ENCODE measurements at places on chromosomes 1 and 21.

DNA sequence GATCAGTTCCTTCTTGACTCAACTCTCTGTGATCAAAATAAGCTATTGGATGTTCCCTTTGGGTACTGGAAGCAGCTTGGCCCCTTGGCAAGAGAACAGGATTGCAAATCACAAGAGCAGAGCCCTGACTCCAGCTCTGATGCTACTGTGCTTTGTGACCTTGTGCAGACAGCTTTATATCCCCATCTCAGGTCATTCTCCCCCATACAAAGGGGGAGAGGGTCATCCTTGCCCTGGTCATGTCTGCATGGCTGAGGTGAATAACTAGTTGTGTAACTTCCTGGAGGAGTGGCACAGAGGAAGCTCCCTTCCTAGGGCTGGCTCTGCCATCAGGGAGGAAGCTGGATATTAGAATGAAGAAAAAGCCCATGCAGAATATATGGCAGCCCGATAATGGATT is 142.9 kb downstream of the DHRS3 start:
- DNase-seq = no peak

GRCh38 chr21:17903929-17904639 is 84.9 kb upstream of the C21orf91 start:
- DNase-seq = no peak

DNA sequence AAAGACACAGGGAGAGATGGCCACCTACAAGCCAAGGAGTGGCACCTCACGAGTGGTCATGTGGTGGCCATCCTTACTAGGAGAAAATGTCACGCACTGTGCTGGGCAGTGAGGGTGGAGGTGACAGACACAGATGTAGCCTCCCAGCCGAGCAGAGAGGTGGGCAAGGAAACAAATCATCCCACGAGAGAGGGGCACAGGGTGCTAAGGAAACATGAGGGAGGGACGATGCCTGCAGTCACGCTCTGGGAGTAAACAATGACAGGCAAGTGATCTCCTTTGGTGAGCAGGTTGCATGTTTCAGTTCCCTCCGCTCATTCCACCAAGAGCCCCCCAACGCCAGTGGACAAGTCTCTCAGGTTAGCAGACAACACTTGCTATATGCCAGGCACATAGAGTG is 65.8 kb downstream of the CD247 start:
- no peak for DNase-seq

DNA sequence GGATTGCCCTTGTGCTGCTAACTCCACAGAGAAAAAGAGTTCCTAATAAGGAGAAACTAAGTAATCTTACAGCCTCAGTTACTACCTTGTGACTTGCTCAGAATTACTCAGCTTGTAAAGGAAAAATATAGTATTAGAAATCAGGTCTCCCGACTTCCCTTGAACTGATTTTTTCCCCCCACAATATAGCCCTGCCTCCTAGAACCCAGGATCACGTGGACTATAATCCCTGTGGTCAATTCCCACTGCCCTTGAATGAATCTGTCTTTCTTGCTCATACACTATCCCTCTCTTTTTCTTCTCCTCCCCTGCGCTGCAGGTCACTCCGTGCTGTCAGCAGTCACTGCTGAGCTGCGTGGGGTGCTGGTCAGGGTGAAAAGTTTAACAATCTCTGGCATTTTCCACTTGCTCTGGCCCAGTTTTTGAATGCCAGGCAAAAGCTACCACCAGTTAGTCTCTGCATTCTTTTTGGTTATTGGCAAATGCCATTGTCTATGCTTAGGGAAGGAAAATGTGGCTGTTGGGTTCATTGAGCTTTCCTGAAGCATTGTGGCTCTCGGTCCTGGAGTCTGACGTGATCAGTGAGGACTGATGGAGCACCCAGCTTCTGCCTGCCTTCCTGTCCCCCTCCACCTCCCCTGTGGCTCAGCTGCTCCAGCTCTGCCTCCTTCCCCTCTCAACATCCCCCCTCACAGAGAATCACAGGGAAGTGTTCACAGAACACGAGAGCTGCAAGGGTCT is 1.9 kb upstream of the MYOC start:
- no peak for DNase-seq

DNA sequence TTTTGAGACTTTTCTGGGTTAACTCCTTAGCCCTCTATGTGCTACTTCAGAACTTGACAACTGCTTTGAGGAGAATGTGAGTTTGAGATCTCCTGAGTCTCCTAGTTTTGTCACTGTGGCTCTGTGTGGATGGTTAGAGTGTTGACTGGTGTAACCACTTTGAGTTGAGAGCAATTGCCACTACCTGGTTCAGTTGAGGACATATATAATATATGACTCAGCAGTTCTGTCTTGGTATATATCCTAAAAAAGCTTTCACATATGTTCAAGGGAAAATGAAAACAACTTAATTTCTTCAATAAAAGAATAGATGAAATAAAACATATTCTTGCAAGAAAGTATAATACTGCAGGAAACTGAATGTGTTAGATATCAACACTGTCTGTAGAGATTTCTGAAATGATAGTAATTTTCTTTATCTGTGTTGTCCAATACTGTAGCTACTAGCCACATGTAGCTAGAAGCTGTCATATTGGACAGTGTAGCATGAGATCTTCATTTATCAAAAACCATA is 96.7 kb upstream of the QSOX1 start:
- DNase-seq = no peak

DNA sequence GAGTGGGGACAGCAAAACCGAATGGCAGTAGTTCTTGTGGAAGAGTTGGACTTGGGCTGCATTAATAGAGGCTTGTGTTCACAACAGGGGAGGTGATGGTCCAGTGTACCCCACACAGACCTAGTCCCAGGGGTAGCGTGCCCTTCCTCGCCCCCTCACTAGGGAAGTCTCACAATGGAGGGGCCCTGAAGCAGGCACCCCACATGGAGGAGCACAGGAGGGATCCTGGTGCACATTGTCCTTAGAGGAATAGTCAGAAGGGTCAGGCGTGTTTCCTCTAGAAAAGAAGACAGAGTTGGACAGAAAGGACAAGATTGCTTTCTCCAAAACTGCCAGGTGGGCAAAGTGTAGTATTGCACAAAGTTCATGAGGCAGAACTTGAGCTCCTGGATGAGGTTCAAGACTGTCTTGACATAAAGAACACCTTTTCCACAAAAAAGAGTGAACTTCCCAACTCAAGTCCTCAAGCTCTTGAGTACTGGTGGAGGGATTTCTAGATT is 23.3 kb downstream of the ETNK2 start:
- no peak for DNase-seq

Measured in activated T-helper 1 cell treated with Interleukin-2 at 50 U/mL for 16 hours (primary cell).